ENCODE measurements at places on chromosomes 2 and 18.

DNA sequence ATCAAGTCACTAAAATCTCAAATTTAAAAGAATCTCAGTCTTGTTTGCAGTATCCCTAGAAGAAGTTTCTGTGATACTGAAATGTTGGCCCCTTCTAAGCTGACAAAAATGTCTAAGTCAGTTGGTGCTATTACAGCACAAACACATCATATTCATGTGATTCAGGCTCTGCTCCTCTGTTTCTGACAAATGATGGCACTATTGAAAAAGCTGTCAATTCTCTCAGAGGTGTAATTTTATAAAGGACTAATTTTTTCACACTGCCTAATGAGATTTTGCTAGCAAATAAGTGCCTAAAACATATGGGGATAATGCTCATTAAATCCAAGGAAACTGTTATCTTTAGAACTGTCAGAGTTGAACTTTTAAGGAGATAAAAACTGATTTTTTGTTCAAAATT lies 445.9 kb downstream of the DSC3 start:
- no peak for DNase-seq

DNA sequence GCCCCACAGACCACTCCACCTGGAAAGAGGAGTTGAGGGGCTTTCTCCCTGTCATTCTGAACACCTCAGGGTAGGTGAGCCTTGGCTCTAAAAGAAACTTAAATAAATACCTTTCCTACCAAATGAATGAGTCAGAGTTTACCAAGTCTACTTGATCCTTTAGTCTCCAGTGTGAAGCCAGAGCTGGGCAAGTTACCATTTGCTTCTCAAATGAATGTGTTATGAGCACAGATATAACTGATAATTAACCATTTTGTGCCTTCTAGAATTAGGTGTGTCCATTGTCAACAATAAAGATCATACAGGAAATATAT lies 347.7 kb downstream of the KIAA1328 start:
- DNase-seq: no peak

DNA sequence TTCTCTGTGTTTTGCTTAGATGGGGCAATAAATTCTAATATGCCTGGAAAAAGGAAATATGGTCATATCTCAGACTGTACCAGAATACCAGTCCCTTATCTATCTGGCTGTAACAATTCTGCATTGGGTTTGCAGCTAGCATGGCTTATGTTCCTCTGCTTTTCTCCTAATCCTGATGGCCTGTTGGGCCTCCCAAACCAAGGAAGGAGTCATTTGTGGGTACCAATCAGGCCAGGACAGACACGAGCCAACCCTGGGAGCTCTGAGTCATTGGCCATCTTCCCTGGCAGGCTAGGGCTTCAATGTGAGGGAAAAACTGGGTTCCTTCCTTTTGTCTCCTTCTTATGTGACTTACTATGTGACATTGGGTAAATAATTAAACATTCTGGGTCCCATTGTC lies 12.0 kb downstream of the SMARCAL1 start:
- DNase-seq: no peak

- no peak for DNase-seq
Measured at GRCh38 chr2:96325041-96325883, at the start of gene ITPRIPL1. ITPRIPL1 (plus strand) TSS chr2:96325317; CDS start chr2:96325840, 523 bp downstream.

- DNase-seq: no peak
Measured at GRCh38 chr2:128237081-128237534, 81.6 kb downstream of the HS6ST1 start.

GRCh38 chr18:45357686-45358470 lies 257.4 kb upstream of the SLC14A2 start:
- no peak for DNase-seq
